Activated CD4-positive, alpha-beta T cell treated with anti-CD3 and anti-CD28 coated beads for 36 hours (primary cell): ENCODE measurements at places on chromosomes 4 and X. TPM values are rescaled to one million over a fixed set of nuclear protein-coding genes. Genes with fewer than 3 reads are reported as not detected.
A peak's percentile ranks its signal among the peaks of the same experiment; 100 is the strongest.

GRCh38 chrX:30153175-30153880 is 62.0 kb upstream of the MAGEB2 start:
- DNase-seq: no peak

DNA sequence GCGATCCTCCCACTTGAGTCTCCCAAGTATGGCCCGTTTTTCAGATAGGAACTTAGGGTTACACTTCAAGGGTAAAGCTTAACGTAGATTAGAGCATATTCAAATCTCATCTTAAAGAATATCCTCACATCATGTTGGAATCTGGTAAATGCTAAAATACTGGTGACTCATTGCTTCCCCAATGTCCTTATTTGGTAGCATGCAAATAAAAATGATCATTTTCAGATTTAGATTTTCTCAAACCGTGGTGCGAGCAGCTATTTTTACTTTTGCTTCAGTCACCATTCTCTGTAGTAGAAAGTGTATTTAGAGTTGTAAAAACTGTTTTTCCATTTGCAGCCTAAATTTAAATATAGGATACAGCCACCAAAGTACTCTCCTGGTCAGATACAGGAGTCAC is 101.5 kb upstream of the MAML3 start:
- DNase-seq: no peak

PAQR3 gene
- total RNA-seq: 8.8 TPM

LNX1 gene
- not detected for total RNA-seq

DNA sequence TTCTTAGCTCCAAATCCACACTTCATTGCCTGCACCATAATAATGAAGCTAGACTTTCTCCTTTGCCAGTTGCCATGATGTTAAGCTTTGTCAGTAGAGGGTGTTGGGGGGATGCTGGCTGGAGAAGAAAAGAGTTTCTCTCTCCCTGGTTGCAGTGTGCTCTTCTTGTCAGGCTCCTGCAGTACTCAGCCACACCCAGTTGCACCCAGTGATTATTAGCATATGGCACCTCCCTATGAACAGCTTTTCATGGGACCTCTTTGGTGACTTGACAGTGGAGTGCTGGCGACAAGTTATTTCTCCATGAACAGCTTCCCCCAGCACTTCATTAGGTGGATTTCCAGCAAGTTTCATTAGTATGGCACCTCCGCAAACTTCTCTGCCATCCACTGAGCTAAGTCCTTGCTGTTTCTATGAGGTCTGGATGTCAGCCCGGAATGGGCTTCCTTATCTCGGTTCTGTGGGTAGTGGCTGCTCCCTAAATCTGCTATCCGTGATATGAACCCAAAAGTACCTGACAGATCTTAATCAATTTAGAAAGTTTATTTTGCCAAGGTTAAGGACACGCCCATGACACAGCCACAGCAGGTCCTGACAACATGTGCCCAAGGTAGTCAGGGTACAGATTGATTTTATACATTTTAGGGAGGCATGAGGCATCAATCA is 18.8 kb upstream of the OTUD4 start:
- no peak for DNase-seq

DNA sequence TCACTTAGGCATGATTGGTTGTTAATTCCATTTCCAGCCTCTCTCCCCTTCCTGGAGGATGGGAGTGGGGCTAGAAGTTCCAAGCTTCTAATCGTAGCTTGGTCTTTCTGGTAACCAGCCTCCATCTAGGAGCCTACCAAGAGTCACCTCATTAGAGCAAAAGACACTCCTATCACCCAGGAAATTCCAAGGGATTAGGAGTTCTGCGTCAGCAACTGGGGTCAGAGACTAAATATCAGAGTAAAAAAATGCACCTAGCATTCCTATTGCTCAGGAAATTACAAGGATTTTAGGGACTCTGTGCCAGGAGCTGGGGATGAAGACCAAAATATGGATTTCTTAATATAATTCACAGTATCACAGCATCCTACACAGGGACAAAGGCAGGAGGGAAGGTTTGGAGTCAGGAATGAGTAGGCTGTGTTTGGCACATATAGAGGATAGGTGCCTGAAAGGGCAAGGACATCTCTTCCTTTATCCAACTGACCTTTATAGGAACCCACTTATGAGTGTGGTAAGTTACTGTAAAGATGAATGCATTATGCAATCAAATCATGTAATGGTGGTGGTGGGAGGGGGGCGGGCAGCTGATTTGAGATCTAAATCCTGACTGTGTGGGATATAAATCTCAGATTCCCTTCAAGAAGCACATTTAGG is 30.5 kb upstream of the LIMCH1 start:
- DNase-seq: no peak

DNA sequence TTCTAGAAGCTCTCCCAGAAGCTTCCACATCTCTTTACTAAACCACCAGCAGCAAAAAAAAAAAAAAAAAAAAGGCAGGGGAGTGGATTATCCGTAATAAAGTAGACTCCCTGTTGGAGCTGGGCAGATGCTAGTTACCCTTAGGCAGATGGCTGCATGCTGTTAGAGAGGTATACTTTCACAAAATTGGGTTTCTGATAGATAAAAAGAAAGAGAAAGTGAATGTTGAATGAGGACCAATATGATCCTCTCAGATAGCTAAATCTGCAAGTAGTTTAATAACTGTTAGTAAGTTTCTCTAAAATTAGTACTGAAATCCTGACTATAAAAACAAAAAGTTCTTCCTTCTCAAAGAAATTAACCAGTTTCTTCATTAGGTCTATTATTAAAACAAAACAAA is 195.4 kb downstream of the ANAPC10 start:
- DNase-seq: no peak

DNA sequence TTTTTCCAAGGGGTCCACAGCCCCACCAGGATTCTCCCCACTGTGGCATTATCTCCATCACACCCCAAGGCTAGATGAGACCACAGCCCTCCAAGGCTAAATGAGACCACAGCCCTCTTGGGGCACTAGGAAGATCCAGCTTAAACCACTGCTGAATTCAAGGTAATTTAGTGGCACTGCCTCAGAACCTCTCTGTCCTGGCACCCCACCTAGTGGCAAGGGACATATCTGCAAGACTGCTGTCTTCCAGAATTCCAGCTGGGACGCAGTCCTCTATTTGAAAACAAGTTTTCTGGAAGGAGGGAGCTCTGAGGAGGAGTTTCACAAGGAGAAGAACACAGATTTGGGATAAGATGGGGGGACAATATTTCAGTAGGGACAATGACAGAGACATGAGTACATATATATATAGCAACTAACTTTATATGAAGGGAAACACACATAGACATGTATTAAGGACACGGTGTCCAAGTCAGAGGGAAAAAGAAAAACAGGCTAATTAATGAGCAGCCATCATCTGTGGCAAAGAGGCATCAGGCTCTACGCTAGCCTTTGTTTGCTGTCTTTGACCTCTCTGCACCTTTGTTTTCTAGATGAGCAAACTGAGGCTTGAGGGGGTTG is 9.3 kb downstream of the CETN2 start:
- peak; percentile 35 for DNase-seq

- no peak for DNase-seq
These were observed 31.2 kb downstream of the RPS6KA6 start for GRCh38 chrX:84156821-84157220.

DNA sequence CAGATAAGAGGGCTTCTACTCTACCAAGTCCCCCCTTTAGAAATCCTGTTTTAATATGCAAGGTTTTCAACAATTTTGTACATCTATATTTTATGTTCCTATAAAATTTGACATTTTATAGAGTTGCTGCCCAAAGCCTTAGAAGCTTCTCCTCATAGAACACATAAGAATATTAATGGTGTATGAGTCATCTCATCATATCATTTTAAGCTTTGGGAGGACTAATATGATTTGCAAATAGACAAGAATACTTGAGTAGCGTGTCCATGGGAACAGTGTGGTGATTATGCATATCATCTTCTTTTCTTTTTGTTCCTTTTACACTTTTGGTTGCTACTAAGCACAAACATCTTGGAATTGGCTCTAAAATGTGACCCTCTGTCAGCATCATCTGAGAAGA is 56.7 kb upstream of the HUWE1 start:
- no peak for DNase-seq

GRCh38 chr4:183370786-183371185 is 48.6 kb upstream of the CLDN24 start:
- no peak for DNase-seq

RBBP7 gene
- total RNA-seq: 238 TPM

GRCh38 chrX:12548341-12548740 is 242.9 kb upstream of the PRPS2 start:
- DNase-seq: no peak
